ENCODE measurements at places on chromosomes 12 and 14. TPM values are rescaled to one million over a fixed set of nuclear protein-coding genes. Genes with fewer than 3 reads are reported as not detected.

DNA sequence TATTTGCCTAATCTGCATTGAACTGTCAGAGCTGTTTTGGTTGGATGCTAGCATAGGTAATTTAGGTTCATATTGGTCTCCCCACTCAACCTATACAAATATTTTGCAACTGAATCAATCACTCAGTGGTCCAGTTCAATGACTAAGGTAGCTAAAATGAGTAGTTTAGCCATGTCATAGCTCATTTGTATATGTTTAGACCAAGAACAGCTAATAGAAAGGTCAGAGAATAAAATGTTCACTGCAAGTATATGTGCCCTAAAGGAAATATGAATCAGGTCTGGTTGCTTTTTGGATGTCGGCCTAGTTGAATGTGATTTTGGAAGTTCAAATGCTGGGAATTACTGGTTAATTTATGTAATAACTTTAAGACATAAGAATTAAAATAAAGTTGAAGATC lies 883.9 kb downstream of the LRFN5 start:
- no peak for DNase-seq

DNA sequence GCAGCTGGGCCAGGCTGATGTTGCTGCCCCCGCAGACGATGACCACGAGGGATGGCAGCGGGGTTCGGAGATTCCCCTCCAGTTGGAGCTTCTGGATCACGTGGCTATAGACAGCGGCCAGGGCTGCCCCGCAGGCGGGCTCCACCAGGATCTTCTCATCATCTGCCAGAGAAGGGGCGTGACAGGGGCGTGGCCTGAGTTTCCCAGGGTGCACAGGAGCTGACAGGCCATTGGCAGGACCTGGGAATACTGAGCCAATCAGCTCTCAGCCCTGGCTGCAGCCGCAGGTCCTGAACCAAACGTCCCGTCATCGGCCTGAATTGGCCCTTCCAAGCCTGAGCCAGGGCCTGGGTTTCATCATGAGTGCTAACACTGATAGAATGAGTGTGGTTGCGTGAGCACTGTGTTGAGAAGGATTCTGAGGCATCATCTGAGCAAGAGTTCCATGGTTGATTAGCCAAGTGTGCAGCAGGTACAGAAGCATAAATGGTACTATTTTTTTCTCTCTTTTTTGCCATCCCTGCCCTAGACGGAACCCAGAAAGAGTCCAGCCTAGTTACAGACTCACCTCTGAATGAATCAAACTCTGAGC lies 10.6 kb downstream of the SDS start:
- DNase-seq: peak; percentile 92

GRCh38 chr14:75625034-75625433 lies 35.6 kb downstream of the ERG28 start:
- no peak for DNase-seq

DNA sequence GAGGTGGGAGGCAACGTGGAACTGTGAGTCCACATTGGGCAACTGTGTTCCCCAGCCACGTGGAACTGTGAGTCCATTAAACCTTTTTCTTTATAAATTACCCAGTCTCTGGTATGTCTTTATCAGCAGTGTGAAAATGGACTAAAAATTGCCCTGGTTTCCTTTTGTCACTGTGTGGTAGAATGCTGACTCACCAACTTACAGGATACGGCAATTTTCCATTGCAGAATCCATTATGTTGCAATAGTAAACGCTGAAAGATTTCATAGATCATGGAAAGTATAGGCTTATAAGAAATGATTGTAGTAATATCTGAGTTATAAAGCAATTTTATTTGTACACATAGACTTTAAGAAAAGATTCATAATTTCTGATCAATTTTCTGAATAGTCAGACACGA lies 93.0 kb downstream of the GTF2A1 start:
- no peak for DNase-seq

GRCh38 chr12:12480074-12480473 lies 82.6 kb downstream of the DUSP16 start:
- DNase-seq: no peak

GRCh38 chr14:91140672-91141071 lies 26.8 kb downstream of the DGLUCY start:
- DNase-seq: peak; percentile 79

- DNase-seq: peak; percentile 33
These were observed 1.5 kb downstream of the FKBP4 start for GRCh38 chr12:2796187-2796666.

DNA sequence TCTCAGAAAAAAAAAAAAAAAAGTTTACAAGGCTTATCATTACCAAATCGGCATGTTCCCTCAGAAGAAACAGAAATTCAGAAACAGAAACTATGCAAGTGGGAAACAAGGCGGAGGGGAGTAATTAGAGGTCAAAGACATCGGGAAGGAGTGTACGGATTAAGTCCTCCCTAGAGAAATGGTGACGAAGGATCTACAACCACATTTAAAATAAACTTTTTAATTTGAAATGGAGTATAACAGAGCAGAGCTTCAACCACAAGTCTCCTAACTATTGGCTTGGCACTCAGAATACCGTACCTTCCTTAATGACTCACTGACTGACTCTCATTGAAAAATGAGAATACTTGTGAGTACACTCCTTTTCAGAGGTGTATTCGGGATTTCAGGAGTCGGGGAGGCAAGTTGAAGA lies 908 bp downstream of the ENTPD5 start:
- DNase-seq: no peak

SLC6A15 gene
- total RNA-seq: 22.9 TPM
